ENCODE measurements at places on chromosomes 1 and 21. TPM values are rescaled to one million over a fixed set of nuclear protein-coding genes. Genes with fewer than 3 reads are reported as not detected.

The DMRTA2 gene
- polyA plus RNA-seq = not detected

The CR1L gene
- not detected for polyA plus RNA-seq

The FLG2 gene
- not detected for polyA plus RNA-seq

The H6PD gene
- 15.7 TPM for polyA plus RNA-seq

The DNALI1 gene
- polyA plus RNA-seq = 5.2 TPM

The UMODL1 gene
- polyA plus RNA-seq = not detected

The PIGM gene
- 1.6 TPM for polyA plus RNA-seq

The C8B gene
- not detected for polyA plus RNA-seq

The KRTAP19-1 gene
- polyA plus RNA-seq = not detected

The BGLAP gene
- polyA plus RNA-seq = 0.32 TPM

The FAM78B gene
- polyA plus RNA-seq = 2.2 TPM

The ZNF697 gene
- polyA plus RNA-seq = 6.9 TPM

The AGO1 gene
- polyA plus RNA-seq = 3.0 TPM

DNA sequence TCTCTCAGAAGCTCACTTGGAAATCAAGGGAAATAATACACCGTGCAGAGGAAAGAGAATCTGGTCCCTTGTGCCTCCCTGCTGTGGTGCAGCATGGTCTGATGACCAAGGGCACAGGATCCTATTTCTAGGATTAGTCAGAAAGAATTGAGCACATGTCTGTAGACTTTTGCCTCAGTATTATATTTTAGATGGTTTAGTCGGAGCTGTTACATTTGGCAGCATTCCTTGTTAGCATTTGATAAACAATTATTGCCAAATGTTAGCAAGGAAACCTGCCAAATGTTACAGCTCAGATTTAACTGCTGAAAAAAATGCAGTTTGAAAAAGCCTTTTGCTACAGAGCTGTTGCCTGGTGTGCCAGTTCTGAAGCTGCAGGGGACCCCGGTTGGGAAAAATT is 183.5 kb upstream of the DPYD start:
- no peak overlapping the region for H3K4me3 ChIP-seq
- no peak overlapping the region for H3K27ac ChIP-seq
- H3K36me3 ChIP-seq = no peaks in the 10 kb centered on the region

DNA sequence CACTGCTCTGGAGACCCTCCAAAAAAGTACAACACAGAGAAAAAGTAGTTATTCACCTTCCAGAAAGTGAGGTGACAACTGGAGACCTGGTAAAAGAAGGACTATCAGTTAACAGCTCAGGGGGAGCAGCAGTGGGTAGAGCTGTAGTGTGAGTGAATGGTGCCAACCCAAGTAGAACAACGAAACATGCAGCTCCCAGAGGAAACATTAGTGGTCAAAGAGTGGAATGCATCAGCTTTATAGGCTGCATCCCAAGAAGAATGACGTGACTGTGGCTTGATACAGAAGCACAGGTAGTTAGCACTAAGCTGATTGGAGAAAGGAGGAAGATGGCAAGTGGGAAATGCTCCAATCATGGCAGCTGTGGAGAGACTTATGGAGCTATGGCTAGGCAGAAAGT is 275.7 kb upstream of the CAMK1G start:
- DNase-seq = no peak
- no peaks in the 10 kb centered on the region for H3K36me3 ChIP-seq
- peaks cover 3% of the 10 kb centered on the region for H3K27me3 ChIP-seq
- no peaks in the 10 kb centered on the region for H3K4me1 ChIP-seq
- no peak overlapping the region for H3K4me3 ChIP-seq

- H3K27ac ChIP-seq = no peak overlapping the region
- H3K4me1 ChIP-seq = no peaks in the 10 kb centered on the region
- H3K27me3 ChIP-seq = no peaks in the 10 kb centered on the region
- no peak overlapping the region for H3K4me3 ChIP-seq
- peaks cover 100% of the 10 kb centered on the region for H3K36me3 ChIP-seq
These were observed 30.9 kb upstream of the CCDC17 start for GRCh38 chr1:45654540-45655280.

GRCh38 chr1:12209495-12209832 is 20.4 kb upstream of the VPS13D start:
- DNase-seq = no peak
- no peaks in the 10 kb centered on the region for H3K4me1 ChIP-seq
- no peak overlapping the region for H3K4me3 ChIP-seq
- no peak overlapping the region for H3K27ac ChIP-seq
- H3K27me3 ChIP-seq = no peaks in the 10 kb centered on the region

DNA sequence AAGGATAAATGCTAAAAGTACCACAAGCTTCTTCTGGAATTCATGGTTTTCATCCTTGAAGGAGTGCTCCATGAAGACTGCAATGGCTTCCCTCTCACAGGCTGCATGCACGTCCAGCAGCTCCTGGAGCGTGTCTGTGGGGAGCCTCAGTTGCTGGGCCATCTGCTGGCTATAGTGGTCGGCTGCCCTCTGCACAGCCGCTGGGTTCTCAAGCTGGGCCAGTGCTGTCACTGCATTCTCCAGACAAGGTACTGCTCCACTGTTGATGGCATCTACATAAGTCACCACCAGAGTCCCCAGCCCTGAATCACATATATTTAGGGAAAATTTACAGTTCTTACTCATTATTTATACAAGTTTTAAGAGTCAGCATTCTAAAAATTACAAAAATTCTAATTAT is 8.7 kb downstream of the GBP4 start:
- no peak overlapping the region for H3K4me3 ChIP-seq
- no peaks in the 10 kb centered on the region for H3K27me3 ChIP-seq
- H3K27ac ChIP-seq = no peak overlapping the region
- H3K36me3 ChIP-seq = peaks cover 99% of the 10 kb centered on the region

GRCh38 chr1:26706315-26706714 is 10.5 kb downstream of the ARID1A start:
- H3K4me3 ChIP-seq = no peak overlapping the region
- H3K36me3 ChIP-seq = peaks cover 4% of the 10 kb centered on the region
- peak overlapping the region; percentile 5 for H3K27ac ChIP-seq
- H3K4me1 ChIP-seq = peaks cover 76% of the 10 kb centered on the region
- no peaks in the 10 kb centered on the region for H3K27me3 ChIP-seq

GRCh38 chr1:178806665-178807300 is 64.1 kb downstream of the ANGPTL1 start:
- H3K36me3 ChIP-seq = no peaks in the 10 kb centered on the region
- no peaks in the 10 kb centered on the region for H3K27me3 ChIP-seq
- no peak overlapping the region for H3K4me3 ChIP-seq
- H3K27ac ChIP-seq = no peak overlapping the region
- no peaks in the 10 kb centered on the region for H3K4me1 ChIP-seq
- DNase-seq = no peak

DNA sequence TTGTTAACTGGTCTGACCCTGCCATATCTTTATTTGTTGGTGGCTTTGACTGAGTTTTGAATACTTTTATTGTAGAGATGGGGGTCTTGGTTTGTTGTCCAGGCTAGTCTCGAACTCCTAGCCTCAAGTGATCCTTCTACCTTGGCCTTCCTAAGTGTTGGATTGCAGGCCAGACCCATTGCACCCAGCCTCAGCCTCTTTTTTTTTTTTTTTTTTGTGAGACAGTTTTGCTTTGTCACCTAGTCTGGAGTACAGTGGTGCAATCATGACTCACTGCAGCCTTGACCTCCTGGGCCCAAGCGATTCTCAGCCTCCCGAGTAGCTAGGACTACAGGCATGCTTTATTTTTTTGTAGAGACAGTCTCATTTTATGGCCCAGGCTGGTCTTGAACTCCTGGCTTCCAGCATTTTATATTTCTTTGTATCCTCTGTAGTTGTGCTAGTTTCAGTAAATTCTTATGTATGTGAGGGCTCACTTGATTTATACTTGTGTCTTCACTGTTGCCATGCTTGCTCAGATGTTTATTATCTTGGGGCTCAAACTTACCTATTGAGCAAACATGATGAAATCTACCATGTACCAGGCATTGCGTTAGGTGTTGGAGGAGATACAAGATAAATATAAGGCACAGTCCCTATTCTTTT is 24.1 kb downstream of the THRAP3 start:
- peaks cover 59% of the 10 kb centered on the region for H3K4me1 ChIP-seq
- no peak for DNase-seq
- H3K27me3 ChIP-seq = no peaks in the 10 kb centered on the region
- no peak overlapping the region for H3K4me3 ChIP-seq

DNA sequence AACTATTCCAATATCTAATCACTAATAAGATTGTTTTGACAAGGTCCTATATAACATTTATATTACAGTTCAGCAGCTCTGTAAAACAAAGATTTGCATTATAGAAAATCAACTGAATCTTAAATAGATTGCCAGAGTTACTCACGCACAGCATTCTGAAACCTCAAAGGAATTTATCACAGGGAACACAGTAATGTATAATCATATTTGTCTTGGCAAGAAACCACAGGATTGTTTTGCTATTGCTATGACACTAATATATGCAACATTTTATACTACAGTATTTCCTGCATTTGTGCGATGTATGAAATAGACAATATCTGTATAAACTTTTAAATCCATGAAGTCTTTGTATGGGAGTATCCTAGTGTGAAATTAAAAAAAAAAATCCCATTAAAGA is 101.4 kb downstream of the PLPPR5 start:
- DNase-seq = no peak
- no peaks in the 10 kb centered on the region for H3K27me3 ChIP-seq
- H3K4me1 ChIP-seq = no peaks in the 10 kb centered on the region

- no peak overlapping the region for H3K4me3 ChIP-seq
- no peak overlapping the region for H3K27ac ChIP-seq
- no peaks in the 10 kb centered on the region for H3K36me3 ChIP-seq
These were observed 7.0 kb downstream of the DSTYK start for GRCh38 chr1:205204552-205204951.

DNA sequence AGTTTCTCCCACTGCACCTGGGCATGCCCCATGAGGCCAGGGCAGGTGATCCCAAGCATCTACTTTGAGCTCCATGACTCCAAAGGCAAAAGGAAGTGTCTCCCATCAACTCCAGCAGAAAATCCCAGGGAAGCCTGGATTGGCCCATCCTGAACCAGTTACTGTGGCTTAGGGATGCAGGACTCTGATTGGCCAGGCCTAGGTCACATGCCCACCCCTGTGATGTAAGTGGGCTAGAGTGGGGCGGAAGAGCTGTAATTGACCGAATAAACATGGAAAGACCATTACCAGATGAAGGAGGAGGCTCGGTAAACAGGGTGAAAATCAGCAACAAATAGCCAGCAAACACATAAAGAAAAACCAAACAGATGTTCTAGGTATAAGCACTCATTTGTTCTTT is 45.2 kb downstream of the MATN1 start:
- H3K4me1 ChIP-seq = no peaks in the 10 kb centered on the region
- no peak for DNase-seq
- H3K36me3 ChIP-seq = no peaks in the 10 kb centered on the region

DNA sequence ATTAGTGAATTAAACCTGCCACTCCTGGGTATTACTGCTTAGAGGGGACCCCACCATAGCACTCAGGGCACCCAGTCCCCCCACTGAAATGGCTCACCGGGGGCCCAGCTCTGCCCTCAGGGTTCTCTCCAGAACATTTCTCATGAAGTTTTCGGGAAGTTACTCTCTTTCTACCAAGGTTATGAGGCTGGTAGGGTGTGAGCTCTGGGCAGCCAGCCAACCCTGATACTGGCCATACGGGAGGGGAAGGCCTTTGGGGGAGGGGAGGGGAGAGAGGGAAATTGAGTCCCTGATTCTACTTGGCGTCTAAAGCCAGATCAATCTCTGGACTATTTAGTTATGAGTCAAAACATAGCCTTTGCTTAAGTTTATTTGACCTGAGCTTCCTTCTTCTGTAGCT is 12.9 kb upstream of the PDE9A start:
- no peak overlapping the region for H3K27ac ChIP-seq
- H3K36me3 ChIP-seq = no peaks in the 10 kb centered on the region
- H3K4me3 ChIP-seq = no peak overlapping the region
- H3K4me1 ChIP-seq = no peaks in the 10 kb centered on the region
- DNase-seq = peak; percentile 13

- no peaks in the 10 kb centered on the region for H3K4me1 ChIP-seq
- no peak overlapping the region for H3K27ac ChIP-seq
- H3K4me3 ChIP-seq = peak overlapping the region; percentile 15
- peak; percentile 65 for DNase-seq
- no peaks in the 10 kb centered on the region for H3K36me3 ChIP-seq
- H3K27me3 ChIP-seq = peaks cover 11% of the 10 kb centered on the region
These were observed 1.7 kb upstream of the TNFRSF9 start for GRCh38 chr1:7942214-7942921.

- no peak overlapping the region for H3K4me3 ChIP-seq
- H3K27ac ChIP-seq = no peak overlapping the region
- H3K27me3 ChIP-seq = no peaks in the 10 kb centered on the region
- H3K4me1 ChIP-seq = no peaks in the 10 kb centered on the region
- H3K36me3 ChIP-seq = no peaks in the 10 kb centered on the region
- no peak for DNase-seq
These were observed 308.9 kb upstream of the LRRC7 start for GRCh38 chr1:69258842-69259241.

DNA sequence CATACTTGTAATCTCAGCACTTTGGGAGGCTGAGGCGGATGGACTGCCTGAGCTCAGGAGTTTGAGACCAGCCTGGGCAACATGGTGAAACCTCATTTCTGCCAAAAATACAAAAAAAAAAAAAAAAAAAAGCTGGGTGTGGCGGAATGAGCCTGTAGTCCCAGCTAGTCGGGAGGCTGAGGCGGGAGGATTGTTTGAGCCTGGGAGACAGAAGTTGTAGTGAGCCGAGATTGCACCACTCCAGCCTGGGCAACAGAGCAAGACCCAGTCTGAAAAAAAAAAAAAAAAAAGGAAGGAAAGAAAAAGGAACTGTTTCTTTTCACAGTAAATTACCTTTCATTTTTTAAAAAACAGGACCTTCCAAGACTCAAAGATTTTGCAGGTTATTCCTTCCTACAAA is 29.5 kb downstream of the LIN9 start:
- no peaks in the 10 kb centered on the region for H3K4me1 ChIP-seq
- no peak for DNase-seq
- H3K4me3 ChIP-seq = no peak overlapping the region
- H3K36me3 ChIP-seq = peaks cover 24% of the 10 kb centered on the region

- DNase-seq = no peak
- no peak overlapping the region for H3K4me3 ChIP-seq
- H3K27ac ChIP-seq = no peak overlapping the region
- no peaks in the 10 kb centered on the region for H3K4me1 ChIP-seq
These were observed 30.5 kb upstream of the NTNG1 start for GRCh38 chr1:107110326-107110725.

DNA sequence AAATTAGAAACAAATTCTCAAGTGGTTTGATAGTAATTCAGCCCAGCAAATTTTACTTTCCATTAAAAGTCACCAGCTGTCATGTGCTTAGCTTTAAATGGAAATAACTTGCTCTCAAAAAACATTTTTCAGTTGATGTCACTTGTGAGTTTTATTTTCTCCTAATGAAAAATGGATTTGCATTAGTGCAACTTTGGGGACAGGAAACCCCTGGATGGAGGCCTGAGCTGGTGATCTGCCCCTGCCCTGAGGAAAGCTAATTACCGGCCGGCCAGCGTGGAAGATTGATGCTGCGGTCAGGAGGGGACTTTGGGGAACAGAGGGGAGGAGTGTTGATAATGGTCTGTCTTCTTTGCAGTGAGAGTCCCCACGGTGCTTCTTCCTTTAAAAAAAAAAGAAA is 66.8 kb upstream of the ANGPTL1 start:
- no peak for DNase-seq
- no peak overlapping the region for H3K4me3 ChIP-seq
- H3K27ac ChIP-seq = peak overlapping the region; percentile 87
- no peaks in the 10 kb centered on the region for H3K36me3 ChIP-seq
- H3K4me1 ChIP-seq = peaks cover 70% of the 10 kb centered on the region
- H3K27me3 ChIP-seq = no peaks in the 10 kb centered on the region

- H3K4me1 ChIP-seq = no peaks in the 10 kb centered on the region
- peak overlapping the region; percentile 41 for H3K27ac ChIP-seq
- no peak for DNase-seq
- H3K4me3 ChIP-seq = no peak overlapping the region
These were observed 405.8 kb downstream of the DUSP10 start for GRCh38 chr1:221336126-221336525.
